AML-193 (cell line): ENCODE measurements at places on chromosomes 7 and 10.

GRCh38 chr10:123580426-123580825, 85.7 kb upstream of the GPR26 start:
- no peak for DNase-seq

GRCh38 chr10:124293616-124294449, 124.9 kb downstream of the OAT start:
- no peak for DNase-seq

GRCh38 chr7:50738932-50739331, 43.8 kb downstream of the GRB10 start:
- DNase-seq = no peak

- DNase-seq = no peak
Measured at GRCh38 chr10:83820033-83820432, 319.3 kb upstream of the GHITM start.

DNA sequence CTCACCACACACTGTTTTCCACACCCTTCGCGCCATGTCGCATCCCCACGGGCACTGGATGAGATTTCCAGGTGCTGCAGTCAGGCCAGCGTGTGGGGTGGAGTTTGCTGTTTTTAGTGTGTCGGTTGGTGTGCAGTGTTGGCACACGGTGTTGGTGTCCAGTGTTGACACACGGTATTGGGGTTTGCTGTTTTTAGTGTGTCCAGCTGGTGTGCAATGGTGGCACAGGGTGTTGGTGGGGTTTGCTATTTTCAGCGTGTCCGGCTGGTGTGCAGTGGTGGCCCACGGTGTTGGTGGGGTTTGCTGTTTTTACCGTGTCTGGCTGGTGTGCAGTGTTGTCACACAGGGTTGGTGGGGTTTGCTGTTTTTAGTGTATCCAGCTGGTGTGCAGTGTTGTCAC, 20.1 kb upstream of the PRKAR1B start:
- no peak for DNase-seq

- no peak for DNase-seq
Measured at GRCh38 chr7:78222001-78222751, 423.6 kb downstream of the PHTF2 start.

GRCh38 chr7:131164025-131164925, 163.4 kb upstream of the MKLN1 start:
- DNase-seq = no peak

DNA sequence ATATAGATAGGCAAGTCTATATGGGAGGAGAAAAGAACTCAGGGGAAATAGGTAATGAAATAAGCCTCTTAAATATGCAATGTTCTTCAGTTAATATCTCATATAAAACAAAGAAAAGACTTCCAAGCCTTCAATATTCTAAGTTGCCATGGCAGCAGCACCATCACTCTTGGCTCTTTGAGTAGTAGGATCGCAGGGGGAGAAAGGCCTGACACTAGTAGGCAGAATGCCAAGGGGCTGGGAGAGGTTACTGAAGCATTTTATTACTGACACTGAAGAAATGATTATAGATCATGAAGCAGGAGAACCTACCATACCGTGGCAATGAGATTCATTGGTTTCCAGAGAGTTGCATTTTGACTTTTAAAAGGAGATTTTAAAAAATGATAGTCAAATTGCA, 193.9 kb downstream of the NXPH1 start:
- no peak for DNase-seq

GRCh38 chr7:75937958-75938786, 23.2 kb downstream of the POR start:
- DNase-seq = no peak

DNA sequence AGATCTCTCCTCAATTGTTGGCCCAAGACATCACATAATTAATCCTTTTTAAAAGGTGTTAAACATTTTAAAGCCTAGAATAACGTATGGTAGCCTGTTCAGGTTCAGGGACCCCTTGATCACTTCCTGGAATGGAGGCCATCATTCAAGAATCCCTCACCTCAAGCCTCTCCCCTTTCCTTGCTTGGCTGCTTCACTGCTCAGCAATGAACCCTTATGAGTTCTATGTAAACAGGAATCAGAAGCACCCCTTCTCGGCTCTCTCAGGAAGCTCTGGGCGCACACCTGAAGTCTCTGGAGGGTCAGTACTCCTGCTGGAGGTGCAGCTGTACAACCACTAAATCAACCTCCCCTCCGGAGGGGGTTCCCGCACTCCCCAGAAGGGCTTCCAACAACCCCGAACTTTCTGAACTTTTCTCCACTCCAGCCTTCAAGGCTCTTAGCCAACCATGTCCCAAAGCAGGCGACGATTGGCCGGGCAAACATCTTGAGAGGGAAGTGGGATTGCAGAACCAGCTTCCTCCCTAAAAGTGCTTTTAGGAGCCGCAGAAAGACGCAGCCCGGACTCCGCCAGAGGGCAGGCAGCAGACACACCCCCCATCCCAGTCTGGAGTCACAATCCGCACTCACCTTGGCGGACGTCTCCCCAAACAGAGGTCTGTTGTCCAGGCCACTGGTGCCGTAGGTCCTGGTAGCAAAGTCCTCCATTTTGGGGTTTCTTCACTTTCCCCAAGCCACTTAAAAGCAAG, 562 bp downstream of the TMEM243 start:
- DNase-seq = peak; percentile 70

DNA sequence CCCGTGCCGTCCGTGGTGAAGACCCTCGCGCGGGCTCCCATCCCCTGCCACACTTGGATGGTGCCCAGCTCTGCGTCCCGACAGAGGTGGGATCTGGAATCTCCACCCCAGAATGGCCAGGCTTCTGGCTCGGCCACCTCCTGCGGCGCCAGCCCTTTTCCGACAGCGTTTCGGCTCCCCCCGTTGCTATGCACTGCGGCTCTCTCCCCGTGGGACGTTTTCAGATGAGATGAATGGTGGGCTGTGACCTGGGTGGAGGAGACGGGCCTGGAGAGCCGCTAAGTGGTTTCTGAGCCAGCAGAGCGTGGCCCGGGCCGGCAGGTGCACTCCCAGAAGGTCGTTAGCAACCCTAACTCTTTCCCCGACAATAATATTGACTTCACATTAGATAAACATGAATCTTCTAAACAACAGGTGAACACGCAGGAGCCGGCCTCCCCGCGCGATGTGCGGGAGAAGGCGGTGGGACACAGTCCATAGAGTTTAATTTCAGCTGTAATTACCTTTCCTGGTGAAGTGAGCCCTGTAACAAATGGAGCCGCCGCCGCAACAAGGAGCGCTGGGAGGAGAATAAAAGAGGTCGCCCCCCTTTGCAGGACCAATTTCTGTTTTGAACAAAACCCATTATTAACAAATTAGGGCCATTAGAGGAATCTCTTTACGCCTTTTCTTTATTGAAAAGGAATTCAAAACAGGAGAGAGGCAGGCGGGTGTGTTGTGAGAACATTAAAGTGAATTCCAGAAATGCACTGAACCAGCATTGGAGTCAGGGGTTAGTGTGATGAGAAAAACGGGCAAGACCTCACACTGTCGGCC, 294.3 kb upstream of the PFKP start:
- DNase-seq = no peak

- no peak for DNase-seq
Measured at GRCh38 chr7:28666154-28666553, 253.8 kb downstream of the CREB5 start.

GRCh38 chr7:1150400-1151002, 9.5 kb downstream of the ZFAND2A start:
- no peak for DNase-seq

DNA sequence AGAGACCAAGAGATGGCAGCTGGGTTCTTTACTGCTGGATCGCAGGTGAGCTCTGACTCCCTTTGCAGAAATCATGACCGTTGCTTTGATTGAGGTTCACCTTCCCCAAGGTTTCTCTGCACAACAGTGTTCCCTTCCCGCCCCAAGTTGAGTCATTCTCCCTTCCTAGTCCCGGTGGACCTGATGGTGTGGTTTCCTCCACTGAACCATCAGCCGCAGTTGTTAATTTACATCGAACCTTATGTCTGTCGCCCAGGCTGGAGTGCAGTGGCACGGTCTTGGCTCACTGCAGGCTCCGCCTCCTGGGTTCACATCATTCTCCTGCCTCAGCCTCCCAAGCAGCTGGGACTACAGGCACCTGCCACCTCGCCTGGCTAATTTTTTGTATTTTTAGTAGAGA, 5.8 kb downstream of the ZSCAN25 start:
- DNase-seq = no peak

- no peak for DNase-seq
Measured at GRCh38 chr7:44891791-44892190, 6.5 kb upstream of the PURB start.

DNA sequence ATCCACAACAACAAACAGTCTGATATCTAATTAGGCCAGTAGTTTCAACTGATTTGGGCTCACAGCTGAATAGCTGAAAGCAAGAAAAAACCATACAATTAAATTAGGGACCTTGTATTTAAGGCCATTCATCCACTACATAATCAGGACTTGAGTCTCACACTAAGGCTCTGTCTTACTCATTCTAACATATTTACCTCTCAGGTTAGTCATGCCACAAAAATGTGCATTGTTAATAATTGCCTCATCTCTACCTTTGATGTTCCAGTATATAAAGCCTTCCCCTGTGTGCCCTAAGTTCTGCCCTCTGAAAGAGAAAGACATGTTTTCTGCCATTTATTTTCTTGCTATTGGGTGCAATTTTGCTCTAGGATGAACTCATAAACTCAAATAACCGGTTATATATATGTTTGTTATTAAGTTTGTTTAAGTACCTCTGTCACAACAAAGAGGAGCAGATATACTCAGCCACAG, 5.3 kb upstream of the C1GALT1 start:
- no peak for DNase-seq

DNA sequence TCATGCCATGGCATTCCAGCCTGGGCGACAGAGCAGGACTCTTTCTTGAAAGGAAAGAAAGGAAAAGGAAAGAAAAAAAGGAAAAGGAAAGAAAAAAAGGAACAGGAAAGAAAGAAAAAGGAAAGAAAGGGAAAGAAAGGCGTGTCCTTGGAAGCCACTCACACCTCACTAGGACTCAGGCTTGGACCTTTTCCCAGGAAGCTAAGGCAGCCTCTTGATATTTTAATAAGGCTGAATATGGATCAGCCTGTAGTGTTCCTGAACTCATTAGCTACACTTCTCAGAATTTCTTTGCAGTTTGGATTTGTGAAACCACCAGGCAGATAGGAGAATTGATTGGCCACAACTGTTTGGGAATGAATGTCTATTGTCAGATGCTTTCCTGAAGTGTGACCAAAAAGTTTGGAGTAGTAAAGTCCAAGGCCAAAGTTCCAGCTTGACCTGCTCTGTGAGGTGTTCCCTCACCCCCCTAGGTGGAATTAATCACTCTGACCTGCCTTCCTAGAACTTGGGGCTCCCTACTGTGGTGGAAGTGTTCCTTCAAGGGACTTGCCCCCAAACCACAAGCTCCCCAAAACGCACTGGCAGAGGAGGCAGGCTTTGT, 7.1 kb upstream of the MALSU1 start:
- DNase-seq = no peak

GRCh38 chr7:142359694-142360279, 101.9 kb upstream of the PRSS58 start:
- no peak for DNase-seq

DNA sequence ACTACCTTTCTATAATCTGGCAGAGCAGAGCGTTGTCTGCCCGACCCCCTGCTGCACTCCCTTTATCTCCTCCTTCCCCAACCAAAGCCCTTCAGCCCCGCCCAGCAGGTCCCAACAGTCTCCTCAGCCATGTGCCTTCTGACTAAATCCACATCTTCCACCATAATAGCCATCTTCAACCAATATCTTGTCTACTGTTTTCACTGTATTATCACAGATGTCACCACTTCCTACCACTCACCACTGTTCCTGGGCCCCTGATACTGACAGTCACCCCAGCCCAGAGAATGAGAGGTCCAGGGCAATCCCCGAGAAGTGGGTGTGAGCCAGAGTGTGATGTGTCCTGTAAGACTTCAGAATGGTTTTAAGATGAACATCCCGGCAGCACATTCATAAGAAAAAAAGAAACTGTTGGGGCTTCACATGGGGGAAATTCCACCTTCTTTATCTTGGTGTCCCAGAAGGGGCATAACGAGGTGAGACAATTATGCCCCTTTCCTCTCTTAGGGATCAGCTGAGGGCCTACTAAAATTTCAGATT, 25.3 kb downstream of the CCDC6 start:
- DNase-seq = no peak

GRCh38 chr10:133350950-133351329, 3.8 kb downstream of the PRAP1 start:
- DNase-seq = no peak

- no peak for DNase-seq
Measured at GRCh38 chr10:46308113-46308415, 21.3 kb downstream of the ANTXRL start.

DNA sequence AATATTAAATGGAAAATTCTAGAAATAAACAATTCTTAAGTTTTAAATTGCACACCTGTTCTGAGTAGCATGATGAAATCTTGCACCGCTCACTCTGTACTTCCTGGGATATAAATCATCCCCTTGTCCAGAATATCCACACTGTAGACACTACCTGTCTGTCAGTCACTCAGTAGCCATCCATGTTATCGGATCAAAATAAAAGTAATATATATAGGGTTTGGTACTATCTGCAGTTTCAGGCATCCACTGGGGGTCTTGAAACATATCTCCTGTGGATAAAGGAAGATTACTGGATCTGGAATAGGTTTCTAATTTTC, 6.8 kb downstream of the TECTB start:
- no peak for DNase-seq

DNA sequence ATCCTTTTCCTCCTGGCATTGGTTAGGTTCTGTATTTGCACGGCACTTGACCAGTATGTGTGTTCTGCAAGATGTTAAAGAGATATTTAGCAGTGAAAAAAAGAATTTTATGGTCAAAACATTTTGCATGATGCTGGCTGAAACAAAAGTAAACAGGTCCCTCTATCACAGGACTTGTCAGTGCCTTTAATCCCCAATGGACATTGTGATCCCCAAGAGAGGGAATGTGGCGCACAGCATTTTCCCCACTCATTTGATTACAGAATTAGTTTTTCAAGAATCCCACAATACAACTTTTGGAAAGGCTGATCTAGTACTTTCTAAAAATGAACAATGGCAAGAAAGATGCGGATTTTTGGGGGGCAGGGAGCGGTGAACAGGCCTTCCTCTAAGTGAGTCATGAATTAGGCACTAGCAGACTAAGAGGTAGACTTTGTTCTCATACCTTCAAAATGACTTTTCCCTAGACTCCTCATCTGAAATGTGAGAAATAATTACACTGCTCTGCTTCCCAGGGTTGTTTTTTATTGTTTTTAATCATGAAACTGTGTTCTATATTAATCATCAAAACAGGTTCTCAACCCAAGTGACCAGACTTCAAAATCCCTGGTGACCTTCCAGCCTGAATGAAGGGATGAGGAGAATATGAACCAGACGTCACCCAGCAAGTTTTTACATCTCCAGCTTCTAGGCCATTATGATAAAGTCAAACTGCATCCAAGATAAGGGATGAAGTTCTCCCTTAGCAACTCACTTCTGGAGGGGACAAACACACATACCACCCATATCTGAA, 8.6 kb downstream of the FBXW4 start:
- DNase-seq = no peak

- no peak for DNase-seq
Measured at GRCh38 chr10:130026670-130027456, 62.8 kb upstream of the EBF3 start.

GRCh38 chr7:129427526-129428045, 6.6 kb upstream of the STRIP2 start:
- no peak for DNase-seq

GRCh38 chr7:98293265-98293664, 11.8 kb downstream of the BRI3 start:
- DNase-seq = no peak
